Fibroblast of skin of left biceps (primary cell): ENCODE measurements at places on chromosomes 6 and 20.

GRCh38 chr6:142624978-142625715, 319.8 kb downstream of the HIVEP2 start:
- DNase-seq, result no peak

DNA sequence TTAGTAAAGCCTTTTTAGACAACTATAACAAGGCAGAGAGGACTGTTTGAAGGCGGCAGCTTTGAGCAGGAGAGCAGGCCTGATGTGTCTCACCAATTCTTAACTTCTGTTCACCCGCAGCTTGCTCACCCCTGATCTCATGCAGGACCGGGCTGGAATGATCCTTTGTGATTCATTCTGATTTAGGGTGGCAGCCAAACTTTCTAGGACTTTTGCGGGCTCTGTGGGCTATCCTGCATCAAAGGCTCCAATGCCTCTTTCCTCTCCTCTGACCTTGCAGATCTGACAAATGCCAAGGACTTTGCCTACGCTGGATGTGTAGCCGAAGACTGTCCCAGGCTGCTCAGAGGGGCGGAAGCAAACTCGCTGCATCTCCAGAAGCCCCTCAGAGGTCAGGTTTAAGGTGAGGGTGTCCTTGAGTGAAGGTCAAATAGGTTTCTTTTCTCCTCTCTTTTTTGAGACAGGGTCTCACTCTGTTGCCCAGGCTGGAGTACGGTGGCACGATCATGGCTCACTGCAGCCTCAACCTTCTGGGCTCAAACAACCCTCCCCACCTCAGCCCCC, 72.3 kb downstream of the VEGFA start:
- DNase-seq, result no peak

DNA sequence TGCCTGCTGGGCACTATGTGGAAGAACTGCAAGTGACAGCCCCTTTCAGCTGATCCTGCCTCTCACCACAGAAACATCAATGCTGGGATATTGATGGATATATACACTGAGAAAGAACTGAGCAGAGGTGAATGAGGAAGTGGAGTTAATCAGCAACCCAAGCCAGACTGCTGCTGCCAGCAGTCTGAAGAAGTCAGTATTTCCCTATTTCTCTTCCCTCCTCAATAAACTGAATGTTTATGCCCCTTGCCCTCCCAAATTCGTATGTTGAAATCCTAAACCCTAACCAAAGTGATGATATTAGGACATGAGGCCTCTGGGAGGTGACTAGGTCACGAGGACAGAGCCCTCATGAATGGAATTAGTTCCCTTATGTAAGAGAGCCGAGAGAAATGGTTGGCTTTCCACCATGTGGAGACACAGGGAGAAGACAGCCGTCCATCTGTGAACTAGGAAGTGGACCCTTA, 76.3 kb downstream of the CDK19 start:
- DNase-seq, result no peak

DNA sequence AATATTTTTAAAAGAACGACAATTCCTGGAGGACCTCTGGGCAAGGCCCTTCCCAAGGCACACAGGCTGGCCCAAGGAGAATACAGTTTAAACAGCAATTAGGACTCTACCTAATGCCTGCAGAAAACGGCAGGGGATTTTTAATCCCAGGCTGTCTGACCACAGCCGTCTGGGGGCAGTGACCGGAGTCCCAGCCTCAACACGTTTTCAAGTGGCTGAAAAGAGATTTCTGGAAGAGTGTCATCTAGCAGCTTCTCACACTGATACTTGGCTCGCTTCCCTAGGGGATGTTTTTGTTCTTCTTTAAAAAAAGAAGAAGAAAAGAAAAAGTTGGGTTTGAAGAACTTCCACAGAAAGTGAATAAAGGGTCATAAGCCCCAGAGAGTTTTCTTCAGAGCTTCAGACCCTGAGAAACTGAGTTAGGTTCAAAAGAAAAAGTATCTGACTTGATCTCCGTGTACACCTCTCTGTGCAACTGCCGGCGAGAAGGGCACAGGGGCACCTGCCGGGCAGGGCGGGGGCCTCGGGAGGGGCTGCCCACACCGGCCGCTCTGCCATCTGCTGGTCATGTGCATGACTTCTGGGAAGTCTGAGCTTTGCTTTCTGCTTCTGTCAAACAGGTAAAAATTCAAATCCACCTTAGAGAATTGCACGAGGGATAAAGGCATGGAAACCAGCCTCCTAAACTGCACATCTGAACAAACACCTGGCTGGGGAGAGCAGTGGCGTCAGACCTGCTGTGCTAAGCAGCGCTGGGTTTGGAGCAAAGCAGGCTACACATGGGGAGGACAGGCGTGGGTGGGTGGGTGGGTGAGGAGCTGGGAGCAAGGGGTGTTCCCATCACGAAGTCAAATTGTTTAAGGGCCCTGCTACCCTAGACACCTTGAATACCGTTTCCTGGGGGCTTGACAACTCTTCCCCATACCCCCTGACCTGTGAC, 33.0 kb downstream of the RRBP1 start:
- no peak for DNase-seq

DNA sequence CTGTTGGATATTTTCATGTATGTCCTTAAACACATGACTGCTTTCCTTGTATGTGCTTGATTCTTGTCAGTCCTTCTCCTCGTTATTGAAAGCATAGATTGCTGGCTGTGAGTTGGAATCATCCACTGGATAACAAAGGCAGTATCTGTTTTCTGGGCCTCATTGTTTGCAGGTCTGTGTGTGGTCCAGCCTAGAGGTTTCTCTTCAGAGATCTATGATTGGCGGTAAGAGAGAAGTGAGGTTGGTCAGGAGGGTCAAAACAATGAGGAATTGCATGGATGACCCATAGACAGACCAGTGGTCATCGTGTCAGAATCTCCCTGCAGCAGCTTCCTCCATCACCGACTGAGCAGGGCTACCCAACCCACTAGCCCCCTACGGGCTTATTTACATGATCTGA, 915.0 kb downstream of the KIF16B start:
- DNase-seq, result no peak

DNA sequence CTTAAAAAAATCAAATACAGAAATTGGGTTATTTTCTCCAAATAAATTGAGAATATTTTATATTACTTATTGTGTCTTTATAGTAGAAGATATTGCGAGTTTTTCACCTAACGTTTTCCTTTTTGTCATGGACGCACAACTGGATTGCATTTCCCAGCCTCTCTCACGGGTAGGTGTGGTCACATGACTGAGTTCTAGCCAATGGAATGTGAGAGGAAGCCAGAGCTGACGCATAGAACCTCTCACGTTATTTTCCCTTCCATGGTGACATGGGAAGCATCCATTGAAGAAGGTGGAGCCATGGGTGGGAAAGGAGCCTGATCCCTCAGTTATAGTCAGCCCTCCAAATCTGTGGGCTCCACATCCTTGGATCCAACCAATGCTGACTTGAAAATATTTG, 155.9 kb upstream of the UST start:
- DNase-seq, result no peak

- DNase-seq, result no peak
Measured at GRCh38 chr20:45363611-45364492, 896 bp downstream of the SYS1 start.

- no peak for DNase-seq
Measured at GRCh38 chr6:39695447-39695846, 29.8 kb downstream of the KIF6 start.

DNA sequence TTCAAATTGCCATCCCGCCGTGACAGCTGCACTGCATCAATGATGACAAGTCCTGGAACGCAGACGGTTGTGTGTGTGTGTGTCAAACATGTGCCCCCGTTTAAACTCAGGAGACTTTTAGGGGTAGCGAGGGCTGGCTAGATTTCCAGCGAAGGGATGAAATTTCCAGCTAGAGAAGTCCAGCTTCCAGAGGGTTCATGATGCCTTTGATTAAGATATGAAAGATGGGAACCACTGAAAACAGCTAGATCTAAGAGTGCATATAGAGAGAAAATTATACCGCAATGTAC, 644 bp downstream of the KIZ start:
- no peak for DNase-seq

DNA sequence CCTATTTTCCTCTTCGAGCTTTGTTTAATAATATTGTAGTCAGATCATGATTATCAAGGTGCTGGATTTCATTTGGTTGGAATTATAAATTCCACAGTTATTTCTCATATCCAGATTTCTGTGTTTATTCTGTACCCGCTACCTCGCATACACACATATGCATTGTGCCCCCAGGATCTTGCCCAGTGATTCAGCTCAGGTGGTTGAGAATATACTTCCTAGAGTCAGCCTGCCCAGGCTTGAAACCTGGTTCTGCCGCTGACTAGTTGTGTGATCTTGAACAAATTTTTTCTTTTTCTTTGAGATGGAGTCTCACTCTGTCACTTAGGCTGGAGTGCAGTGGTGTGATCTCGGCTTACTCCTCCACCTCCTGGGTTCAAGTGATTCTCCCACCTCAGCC, 14.7 kb downstream of the GINM1 start:
- no peak for DNase-seq

DNA sequence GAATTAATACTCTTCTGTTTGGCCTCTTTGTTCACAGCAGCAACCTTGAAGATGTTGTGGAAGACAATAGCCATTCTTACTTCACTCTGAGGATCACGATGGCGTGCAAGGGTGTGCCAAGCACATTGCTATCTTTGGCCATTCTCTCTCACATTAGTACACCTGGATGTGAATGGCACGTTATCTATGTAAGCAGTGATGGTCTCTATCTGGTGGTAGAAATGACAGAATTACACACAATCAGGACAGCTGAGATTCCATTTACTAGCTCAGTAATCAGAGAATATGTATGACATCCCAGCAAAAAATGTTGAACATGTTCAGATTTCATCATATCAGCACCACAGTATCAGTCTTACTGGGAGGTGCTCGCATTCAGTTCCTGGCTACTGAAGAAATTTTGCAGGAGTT, 116.2 kb downstream of the LCA5 start:
- peak; percentile 43 for DNase-seq

DNA sequence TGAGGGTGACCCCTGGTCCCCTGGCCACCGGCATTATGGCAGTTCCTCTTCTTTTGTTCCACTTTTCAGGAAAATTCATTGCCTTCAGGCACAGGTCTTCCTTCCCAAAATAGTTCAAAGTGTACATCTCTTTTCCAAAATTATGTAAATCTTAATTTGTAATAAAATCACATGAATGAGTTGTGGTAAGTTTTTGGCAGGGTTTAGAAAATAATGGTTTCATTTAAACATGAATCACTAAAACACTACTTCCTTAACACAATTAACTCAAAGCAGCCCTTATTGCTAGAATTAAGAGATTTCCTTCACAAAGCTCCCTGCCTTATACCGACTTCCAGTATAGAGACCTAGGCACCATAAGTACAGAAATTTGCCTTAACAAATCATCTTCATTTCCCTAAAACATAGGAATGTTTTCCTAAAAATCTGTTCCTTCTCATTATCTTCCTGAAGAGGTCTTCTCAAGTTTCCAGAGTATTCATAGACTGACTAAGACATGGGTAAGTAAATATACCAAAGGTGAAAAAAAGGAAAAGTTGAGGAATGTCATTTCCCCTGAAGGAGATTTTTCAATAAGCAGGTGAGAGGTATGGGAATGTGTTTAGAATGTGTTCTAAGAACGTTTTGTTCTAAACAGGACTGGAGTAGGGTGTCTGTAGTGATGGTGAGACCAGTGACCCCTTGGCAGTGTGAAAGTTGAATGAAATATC, 148.2 kb upstream of the CITED2 start:
- DNase-seq, result no peak

DNA sequence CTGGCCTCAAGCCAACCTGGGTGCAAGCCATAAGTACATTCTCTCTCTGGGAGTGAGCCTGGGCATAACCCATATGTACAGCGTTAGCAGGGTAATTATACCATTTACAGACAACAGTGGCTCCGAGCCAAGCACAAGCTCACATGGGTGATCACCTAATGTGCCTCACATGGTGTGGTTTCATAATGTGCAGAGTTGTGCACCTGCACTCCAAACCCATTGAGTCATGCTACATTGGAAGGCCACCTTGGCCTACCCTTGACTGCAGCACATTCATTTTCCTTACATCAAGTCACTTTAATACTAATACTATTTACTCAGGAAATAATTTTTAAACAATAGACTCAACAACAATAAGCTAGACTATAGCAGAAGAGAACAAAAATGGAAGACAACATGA, 194.5 kb upstream of the PLN start:
- DNase-seq, result no peak

- DNase-seq, result no peak
Measured at GRCh38 chr20:10963717-10964266, 290.0 kb upstream of the JAG1 start.

DNA sequence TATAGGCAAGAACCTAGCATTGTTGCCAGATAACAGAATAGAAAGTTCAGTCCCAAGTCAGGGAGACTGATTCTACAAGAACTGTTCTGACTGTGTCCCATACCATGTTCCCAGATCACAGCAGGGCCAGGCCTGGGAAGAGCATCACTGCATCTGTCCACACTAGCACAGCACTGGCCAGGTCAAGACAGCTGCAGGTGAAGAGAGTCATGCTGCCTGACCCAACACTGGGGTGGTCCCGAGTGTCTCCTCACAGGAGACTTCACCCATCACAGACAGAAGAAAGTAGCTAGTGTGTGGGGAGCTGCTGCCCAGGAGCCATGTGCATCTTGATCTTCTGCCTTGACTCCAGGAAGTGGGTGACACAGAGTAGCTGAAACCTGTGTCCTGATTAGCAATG, 1.3 kb upstream of the CST9L start:
- DNase-seq, result no peak

- DNase-seq, result no peak
Measured at GRCh38 chr6:165268987-165269386, 40.4 kb downstream of the C6orf118 start.

DNA sequence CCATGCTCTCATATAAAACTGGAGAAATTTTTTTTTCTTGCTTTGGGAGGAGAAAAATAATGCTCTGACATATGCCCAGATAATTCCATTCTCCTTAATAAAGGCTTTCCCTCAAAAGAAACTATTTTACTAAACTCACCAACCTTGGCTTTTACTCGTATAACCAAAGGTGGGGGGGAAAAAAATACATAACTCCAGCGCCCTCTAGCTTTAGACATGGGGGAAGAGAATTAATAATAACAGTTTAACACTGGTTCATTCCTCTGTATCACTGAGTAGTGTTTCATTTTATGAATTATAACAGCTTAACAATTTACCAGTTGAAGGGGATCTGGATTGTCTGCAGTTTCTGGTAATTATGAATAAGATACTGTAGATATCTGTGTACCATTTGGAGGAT, 1226.1 kb downstream of the GRIK2 start:
- DNase-seq, result no peak

- DNase-seq, result no peak
Measured at GRCh38 chr6:48606618-48607017, 495.6 kb upstream of the PTCHD4 start.

- no peak for DNase-seq
Measured at GRCh38 chr6:5098501-5099270, 13.5 kb downstream of the PPP1R3G start.
